ENCODE measurements at places on chromosomes 11 and 22. TPM values are rescaled to one million over a fixed set of nuclear protein-coding genes. Genes with fewer than 3 reads are reported as not detected.

The NPTXR gene
- total RNA-seq = 6.2 TPM

The MS4A6E gene
- not detected for total RNA-seq

The MMP13 gene
- not detected for total RNA-seq

The DSCAML1 gene
- total RNA-seq = 0.68 TPM

The MAP6 gene
- total RNA-seq = 95.9 TPM

The C11orf16 gene
- total RNA-seq = 0.41 TPM

The KCNE3 gene
- total RNA-seq = 3.0 TPM

The FADD gene
- 18.2 TPM for total RNA-seq

The MIAT gene
- 6.0 TPM for total RNA-seq

The NCAM1 gene
- total RNA-seq = 498 TPM

The RBM7 gene
- 20.4 TPM for total RNA-seq

The RAG1 gene
- total RNA-seq = 0.18 TPM

The OAF gene
- total RNA-seq = 1.7 TPM

The LMNTD2 gene
- 0.55 TPM for total RNA-seq

The ACAT1 gene
- total RNA-seq = 51.4 TPM

- peak; percentile 3 for ATAC-seq
Observed at GRCh38 chr22:46546466-46547178, 9.2 kb upstream of the CELSR1 start.

- ATAC-seq = peak; percentile 77
Observed at GRCh38 chr11:416757-417621, 2.2 kb upstream of the SIGIRR start.

GRCh38 chr22:33952776-33953175 is 32.5 kb upstream of the LARGE1 start:
- no peak for ATAC-seq

DNA sequence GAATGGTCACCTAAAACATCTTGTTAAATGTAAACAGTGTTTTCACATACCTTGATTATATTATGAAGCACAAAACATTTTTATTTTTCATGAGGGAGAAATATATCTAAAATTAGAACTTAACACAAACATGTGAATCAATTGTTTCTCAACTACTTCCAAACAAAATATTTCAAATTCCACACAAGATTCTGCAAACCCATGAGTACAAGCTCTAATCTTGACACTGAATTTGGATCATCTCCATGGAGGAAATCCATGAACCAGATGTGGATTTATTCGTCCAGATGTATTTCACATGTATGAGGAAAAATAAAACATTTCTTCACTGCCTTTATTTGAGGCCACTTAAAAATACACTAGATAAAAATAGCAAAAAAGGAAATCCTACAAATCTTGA is 184.2 kb downstream of the SBF2 start:
- ATAC-seq = peak; percentile 31

DNA sequence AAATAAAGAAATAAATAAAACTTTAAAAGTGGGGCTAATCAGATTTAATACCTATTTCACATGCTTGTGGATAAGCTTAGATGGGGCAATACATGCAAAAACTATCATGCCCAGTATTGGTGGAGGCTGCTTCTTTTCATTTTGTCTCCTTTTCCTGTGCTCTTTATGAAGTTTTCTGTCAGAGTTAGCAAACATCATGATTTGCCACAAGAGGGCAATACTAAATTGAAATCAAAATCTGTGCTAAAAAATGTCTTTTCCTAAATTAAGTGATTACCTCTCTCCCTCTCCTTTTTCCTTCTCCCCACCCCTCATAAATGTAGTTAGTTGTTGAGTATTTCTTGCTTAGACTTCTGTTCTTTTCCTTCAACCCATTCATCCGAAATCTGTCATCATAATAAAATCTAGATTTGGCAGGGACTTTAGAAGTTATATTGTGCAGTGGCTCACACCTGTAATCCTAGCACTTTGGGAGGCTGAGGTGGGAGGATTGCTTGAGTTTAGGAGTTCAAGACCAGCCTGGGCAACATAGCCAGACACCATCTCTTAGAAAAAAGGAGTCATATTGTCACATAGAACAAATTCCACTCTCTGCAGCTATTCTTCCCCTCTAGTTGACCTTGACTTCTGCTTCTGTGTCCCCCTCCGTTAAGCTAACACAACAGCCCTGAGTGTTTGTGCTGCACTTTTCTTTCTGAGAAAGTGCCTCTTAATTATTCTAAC is 4.7 kb upstream of the ARHGAP42 start:
- ATAC-seq = no peak

DNA sequence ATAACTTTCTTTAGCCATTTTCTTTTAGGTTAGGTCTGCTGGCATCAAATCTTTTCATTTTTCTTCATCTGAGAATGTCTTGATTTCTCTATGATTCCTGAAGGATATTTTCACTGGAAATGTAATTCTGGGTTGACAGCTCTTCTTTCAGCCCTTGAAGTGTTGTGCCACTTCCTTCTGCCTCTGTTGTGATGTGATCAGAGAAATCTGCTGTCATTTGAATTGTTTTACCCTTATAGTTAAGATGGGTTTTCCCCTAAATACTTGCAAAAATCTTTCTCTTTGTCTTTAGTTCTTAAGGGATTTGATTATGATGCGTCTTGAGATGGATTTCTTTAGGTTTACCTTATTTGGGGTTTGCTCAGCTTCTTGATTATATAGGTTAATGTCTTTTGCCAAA is 23.0 kb downstream of the USP47 start:
- ATAC-seq = no peak

GRCh38 chr11:3137486-3138177 is 27.5 kb downstream of the OSBPL5 start:
- peak; percentile 16 for ATAC-seq

DNA sequence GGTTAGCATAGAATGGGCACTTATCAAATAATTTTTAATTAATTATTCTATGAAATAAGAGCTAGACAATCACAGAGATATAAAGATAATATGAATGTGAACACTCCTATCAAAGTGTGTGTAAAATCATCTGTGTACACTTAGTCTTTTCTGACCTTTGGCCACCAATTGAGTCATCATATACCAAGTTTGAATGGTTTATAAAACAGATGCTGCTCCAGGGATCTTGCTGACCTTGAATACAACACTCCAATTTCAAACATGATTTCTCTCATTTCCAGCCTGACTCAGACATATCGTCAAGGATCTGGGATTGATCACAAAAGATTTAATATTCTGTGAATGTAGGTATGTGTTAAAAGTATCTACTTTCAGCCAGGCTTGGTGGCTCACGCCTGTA is 2.9 kb upstream of the OR51V1 start:
- ATAC-seq = no peak

GRCh38 chr11:95241681-95242081 is 10.7 kb upstream of the SESN3 start:
- ATAC-seq = no peak

GRCh38 chr11:93740730-93741093 is 583 bp downstream of the TAF1D start:
- ATAC-seq = peak; percentile 40

DNA sequence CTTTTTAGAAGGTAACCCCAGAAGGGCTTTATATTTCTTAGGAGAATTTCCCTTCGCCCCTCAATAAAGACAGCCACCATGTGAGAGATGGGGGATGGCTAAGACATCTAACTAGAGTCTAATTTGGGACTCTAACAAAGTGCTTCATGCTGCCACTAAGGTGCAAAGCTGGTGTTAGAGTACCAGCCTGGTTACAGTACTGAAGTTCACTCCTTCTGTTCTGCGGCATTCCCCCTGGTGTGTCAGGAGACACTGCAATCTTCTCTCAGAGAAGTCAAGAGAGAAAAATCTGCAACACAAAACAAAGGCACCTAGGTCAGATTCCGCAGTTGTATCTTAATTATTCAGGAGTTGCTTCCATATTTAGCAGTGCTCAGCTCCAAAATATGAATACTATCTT is 603.0 kb upstream of the CADM1 start:
- no peak for ATAC-seq

DNA sequence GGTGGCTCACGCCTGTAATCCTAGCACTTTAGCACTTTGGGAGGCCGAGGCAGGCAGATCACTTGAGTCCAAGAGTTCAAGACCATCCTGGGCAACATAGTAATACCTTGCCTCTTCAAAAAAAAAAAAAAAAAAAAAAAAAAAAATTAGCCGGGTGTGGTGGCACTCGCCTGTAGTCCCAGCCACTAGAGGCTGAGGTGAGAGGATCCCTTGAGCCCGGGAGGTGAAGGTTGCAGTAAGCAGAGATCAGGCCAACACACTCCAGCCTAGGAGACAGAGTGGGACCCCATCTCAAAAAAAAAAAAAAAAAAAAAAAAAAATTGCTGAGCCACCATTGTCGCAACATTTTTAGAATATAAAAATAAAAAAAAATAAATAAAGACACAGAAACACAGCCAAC is 7.6 kb downstream of the CKAP5 start:
- no peak for ATAC-seq

- ATAC-seq = no peak
Observed at GRCh38 chr22:23700706-23701105, 9.9 kb downstream of the RGL4 start.

- no peak for ATAC-seq
Observed at GRCh38 chr22:46051646-46052045, 74.7 kb upstream of the WNT7B start.

GRCh38 chr11:133844217-133844616 is 1.1 kb downstream of the SPATA19 start:
- ATAC-seq = no peak

GRCh38 chr11:131546218-131546895 is 175.9 kb downstream of the NTM start:
- ATAC-seq = peak; percentile 76

DNA sequence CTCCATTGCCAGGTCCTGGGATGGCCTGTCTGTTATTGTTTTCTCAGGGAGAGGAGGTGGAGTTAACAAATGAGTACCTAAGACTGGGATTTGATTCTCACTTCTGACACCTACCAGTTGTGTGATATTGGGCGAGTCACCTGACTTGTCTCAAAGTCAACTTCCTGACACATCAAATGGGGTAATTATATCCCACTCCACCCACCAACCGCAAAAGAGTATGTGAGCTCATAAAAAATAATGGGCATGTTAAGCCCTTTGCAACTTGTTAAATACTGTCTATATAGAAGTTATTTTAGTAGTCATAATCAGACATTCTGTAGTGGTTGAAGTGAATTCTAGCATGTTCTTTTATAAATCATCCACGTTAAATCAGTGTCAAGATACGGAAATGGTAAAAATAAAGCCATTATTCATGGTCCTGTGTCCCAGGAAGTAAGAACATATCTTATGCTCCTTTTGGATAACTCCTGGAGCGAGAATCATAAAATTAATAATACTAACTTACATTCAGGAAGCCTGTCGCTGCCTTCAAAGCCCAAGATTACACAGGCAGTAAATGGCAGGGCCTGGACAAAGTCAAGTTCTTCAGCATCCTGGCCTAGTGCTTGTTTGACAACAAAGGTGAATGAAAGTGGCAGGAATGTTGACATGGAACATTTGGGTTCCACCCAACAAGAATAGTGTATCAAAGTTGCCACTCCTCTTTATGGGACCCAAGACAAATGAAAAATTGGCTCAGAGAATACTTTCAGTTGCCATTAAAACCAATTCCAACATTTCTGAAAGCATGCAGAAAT is 54.3 kb downstream of the SYTL2 start:
- ATAC-seq = no peak

GRCh38 chr11:93766504-93766903 is 17.6 kb upstream of the MED17 start:
- no peak for ATAC-seq
